ENCODE measurements at places on chromosomes 4 and X.

DNA sequence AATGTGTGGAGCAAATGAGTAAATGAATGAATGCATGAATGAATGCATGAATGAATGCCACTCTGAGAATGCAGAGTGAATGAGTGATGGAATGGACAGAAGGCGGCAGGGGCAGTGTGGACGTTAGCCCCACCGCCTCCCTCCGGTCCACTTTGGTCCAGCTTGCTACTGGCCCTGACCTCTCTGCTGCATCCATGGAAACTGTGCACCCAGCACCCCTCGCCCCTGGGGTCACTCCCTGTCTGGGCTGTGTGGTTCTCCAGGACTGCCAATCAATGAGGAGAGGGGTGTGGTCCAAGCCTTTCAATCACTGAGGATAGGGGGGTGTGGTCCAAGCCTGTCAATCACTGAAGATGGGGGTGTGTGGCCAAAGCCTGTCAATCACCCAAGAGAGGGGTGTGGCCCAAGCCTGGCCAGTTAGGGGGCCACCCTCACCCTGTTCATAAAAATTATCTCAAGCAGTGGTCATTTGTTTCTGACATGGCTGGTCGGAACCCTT, 39.2 kb upstream of the ASMTL start:
- no peak for DNase-seq

- no peak for DNase-seq
These were observed 291.1 kb upstream of the NOCT start for GRCh38 chr4:138724530-138724929.

DNA sequence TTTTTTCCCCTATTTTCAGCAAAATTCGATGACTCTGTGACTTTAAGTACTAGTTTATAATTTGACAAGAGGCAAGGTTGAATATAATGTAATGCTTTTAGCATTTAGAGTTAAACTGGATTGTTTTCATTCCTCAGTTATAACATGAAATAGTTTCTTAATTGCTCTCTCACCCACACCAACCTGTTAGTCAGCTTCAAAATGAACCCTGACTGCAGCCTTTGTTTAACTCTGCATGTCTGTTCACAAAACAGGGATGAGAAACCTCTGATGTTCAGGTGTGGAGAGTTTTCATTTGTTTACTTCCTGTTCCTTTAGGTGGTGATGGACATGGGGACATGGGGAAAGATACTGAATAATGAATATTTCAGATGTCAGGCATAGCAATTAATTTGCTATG, 49.9 kb upstream of the MND1 start:
- no peak for DNase-seq

DNA sequence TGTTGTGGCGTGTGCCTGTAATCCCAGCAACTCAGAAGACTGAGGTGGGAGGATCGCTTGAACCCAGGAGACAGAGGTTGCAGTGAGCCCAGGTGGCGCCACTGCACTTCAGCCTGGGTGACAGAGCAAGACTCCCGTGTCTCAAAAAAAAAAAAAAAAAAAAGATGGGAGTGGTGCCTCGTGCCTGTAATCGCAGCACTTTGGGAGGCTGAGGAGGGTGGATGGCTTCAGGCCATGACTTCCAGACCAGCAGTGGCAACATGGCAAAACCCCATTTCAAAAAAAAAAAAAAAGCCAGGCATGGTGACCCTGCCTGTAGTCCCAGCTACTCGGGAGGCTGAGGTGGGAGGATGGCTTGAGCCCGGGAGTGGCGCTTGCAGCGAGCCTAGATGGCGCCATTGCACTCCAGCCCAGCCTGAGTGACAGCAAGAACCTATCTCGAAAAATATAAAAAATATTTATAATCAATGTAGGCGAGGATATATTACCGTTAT, 27.0 kb downstream of the EIF2S3 start:
- peak; percentile 61 for DNase-seq

- DNase-seq, result no peak
These were observed 233.6 kb downstream of the PDHA2 start for GRCh38 chr4:96073461-96073860.

All from upper lobe of left lung (tissue), 6 donors.